Ascending aorta (tissue), 2 donors: ENCODE measurements at places on chromosomes 6 and 20.

GRCh38 chr6:121884091-121884490, 448.6 kb downstream of the GJA1 start:
- no peak for DNase-seq

GRCh38 chr20:63602321-63602720, 24.6 kb downstream of the GMEB2 start:
- DNase-seq, result no peak

GRCh38 chr20:23782366-23782983, 31.7 kb upstream of the CST1 start:
- DNase-seq, result no peak

- no peak for DNase-seq
Measured at GRCh38 chr20:21498195-21498594, 15.7 kb downstream of the NKX2-2 start.

DNA sequence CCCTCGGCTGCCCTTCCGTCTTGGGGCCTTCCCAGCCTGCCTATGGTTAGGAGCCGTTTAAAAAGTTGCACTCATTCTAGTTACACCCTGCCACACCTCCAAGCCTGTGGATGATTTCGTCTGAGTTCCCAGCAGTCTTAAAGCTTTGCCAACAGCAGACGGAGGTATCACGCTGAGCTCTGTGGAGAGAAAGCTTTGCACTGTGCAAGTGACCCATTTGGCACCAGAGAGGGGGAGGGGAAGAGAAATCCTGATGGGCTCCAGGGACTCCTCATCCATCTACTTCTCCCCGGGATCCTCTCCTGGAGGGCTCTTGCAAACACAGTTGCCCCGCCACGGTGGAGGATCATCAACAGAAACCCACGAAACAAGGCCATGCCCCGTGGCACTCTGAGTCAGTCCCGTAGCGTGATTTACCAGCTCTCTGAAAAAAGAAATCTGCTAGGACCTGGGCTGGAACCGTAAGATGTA, 98.8 kb upstream of the CITED2 start:
- DNase-seq, result peak; percentile 64

GRCh38 chr6:25485821-25486534, 166.0 kb upstream of the SCGN start:
- no peak for DNase-seq

DNA sequence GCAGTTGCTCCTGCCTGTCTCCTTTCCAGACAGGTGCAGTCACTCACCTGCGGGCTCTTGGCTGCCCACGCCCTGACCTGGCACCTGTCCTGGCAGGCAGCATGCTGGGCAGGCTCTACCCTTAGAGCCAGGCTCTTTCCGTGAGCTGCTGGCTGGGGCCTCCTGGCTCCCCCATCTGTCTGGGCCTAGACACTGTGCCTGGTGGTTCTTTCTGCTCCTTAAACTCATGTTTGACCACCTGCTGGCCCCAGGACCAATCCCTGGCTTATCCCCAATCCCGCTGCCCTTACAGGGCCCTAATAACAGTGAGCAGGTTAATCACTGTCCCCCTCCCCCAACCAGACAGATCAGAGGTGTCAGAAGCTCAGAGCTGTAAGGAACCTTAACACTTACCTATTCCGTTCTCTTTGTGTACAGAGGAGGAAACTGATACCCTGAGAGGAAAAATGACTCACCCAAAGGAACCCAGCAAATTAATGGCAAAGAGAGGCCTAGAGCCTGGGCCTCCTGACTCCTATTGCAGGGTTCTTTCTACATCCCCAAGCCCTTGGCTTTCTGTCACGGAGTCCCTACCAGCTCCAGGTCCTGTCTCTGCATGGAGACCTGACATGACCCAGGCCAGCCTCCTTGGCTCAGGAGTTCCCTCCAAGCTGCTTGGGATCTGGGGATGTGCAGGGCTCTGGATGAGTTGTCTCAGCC, 54.7 kb downstream of the RAB44 start:
- no peak for DNase-seq

- no peak for DNase-seq
Measured at GRCh38 chr6:154319231-154319858, 37.3 kb downstream of the IPCEF1 start.

DNA sequence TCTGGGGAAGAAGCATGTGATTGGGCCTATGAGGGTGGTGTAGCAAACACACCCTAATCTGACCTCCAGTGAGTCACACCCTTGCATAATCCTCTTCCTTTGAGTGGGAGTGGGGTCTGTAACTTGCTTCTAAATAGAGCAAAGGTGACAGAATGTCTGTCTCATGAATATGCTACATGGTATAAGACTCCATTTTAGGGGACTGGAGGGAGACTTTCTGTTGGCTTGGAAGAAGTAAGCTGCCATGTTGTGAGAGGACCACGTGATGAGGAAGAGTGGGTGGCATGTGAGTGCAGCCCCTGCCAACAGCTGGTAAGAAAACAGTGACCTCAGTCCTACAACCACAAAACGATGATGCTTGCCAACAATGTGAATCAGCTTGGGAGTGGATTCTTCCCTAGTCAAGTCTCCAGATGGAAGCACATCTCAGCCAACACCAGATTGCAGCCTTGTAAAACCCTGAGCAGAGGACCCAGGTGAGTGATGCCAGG, 3.7 kb downstream of the AK9 start:
- DNase-seq, result peak; percentile 67

GRCh38 chr6:44474190-44474631, 86.7 kb downstream of the CDC5L start:
- DNase-seq, result no peak

DNA sequence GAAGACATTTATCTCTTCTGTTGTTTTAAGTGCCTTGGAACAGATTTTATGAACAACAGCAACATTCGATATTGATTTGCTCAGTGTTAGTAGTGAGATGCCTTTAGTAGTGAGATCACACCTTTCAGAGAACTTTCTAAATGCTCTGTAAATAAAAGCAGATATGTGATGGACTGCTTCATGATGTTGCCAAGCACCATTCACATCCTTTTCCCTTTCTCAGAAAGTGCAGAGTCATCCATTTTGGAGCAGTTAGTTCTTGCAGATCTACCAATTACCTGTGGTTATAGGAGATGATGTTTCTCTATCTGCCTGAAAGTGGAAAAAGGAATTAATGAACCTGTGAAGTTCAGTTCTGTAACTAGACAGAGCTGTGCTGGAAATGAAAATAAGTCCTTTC, 27.0 kb downstream of the CBFA2T2 start:
- DNase-seq, result no peak

- DNase-seq, result no peak
Measured at GRCh38 chr6:39225543-39225942, 3.7 kb downstream of the KCNK5 start.

DNA sequence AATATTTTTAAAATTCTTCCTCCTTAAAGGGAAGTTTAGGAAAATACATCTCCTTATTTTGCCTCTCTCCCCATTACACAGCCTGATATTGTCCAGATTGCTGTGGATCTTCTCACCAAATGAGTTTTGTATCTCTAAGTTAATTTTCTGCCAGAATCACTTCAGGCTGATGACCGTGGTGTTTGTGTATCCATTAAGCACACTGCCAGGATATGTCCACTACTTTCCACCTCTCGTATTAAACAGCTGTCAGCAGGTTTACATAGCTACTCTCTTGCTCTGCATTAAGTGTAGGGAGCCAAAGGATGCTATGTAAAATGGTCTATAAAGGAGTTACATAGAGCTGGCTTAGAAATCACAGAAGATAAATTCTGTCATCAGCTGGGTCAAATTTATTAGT, 201.1 kb downstream of the ZFAND3 start:
- no peak for DNase-seq

DNA sequence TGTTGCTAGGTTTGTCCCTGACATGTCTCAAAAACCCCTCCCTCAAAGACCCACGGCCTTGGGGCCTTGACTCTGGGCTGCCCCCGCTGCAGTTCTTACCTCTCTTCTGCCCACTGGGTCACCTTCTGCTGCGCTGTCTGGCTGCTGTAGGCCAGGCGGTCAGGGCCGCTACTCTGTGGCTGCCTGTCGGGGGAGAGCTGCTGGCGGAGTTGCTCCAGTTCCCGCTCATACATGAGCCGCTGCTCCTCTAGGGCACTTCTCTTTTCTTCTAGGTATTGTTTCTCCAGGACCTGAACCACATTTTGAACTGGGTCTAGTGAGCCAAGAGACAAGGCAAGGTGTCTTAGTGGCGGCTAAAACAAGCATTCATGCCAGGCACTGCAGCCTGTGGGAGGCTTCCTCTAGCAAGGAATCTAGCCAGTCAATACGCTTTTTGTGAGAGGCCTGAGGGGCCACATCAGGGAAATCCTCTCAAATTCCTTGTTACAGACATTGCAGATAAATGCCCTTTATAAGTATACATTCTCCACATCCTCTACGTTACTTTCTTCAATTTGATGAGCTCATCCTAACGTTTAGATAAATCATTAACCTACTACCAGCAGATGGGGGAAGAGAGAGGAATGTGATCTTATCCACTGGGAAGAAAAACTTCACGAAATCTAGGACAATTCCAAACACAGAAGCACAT, 110.3 kb upstream of the NUP153 start:
- DNase-seq, result no peak

GRCh38 chr20:5612581-5613301, 137.5 kb upstream of the SHLD1 start:
- no peak for DNase-seq

- DNase-seq, result no peak
Measured at GRCh38 chr6:144595266-144595665, 310.1 kb downstream of the UTRN start.

GRCh38 chr6:28291573-28291972, 10.2 kb downstream of the PGBD1 start:
- DNase-seq, result no peak

GRCh38 chr6:23559587-23560343, 566.2 kb upstream of the NRSN1 start:
- DNase-seq, result no peak

DNA sequence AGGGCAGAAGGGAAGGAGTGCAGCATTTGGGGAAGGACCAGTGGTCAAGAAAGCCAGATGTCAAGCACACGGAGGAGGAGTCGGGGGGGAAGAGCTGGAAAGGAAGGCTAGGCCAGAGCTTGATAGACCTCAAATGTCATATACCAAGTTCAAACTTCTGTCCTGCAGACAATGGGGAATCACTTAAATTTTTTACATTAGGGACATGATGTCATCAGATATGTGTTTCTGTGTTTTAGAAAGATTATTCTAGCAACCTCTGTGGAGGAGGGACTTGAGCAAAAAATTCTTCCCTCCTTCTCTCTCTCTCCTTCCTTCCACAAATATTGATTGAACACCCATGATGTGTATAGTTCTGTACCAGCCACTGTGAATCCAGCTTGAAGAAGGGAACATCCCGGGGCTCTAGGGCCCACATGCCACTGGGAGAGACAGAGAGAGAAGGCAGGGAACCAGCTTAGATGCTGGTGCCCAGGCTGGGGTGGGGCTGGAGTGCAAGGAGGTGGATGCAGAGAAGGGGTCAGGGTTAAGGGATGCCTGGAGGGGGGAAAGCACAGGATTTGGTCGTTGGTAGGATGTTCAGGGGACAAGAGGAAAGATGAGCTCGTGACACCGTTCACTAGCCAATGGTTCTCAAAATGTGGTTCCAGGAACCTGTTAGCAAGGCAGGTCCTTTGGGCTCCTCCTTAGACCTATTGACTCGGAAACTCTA, 19.8 kb upstream of the AAR2 start:
- DNase-seq, result no peak

- DNase-seq, result no peak
Measured at GRCh38 chr20:33657704-33658095, 4.4 kb upstream of the C20orf144 start.
